ENCODE measurements at places on chromosomes 5 and 9.

- no peak for DNase-seq
Observed at GRCh38 chr5:173237143-173237874, 2.3 kb upstream of the NKX2-5 start.

GRCh38 chr5:61313960-61314681, 17.9 kb upstream of the ZSWIM6 start:
- no peak for DNase-seq

DNA sequence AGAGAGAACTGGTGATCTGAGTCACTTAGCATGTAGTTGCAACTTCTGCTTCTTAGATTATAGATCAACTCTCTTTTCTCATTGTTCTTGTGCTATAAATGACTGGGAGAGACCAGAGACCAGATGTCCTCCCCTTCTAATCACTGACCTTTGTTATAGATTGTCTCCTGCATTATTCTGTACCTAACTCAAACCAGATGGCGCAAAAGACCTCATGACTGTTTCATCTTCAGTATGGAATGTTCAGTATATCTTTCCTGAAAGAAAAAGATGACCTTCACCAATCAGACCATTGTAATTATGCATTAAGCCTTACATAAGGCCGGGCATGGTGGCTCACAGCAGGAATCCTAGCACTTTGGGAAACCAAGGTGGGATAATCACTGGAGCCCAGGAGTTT, 30.5 kb upstream of the ADAM19 start:
- DNase-seq: no peak

GRCh38 chr5:92633875-92634487, 947.0 kb downstream of the NR2F1-AS1 start:
- DNase-seq: no peak

GRCh38 chr5:93675460-93676450, 65.6 kb downstream of the POU5F2 start:
- no peak for DNase-seq

DNA sequence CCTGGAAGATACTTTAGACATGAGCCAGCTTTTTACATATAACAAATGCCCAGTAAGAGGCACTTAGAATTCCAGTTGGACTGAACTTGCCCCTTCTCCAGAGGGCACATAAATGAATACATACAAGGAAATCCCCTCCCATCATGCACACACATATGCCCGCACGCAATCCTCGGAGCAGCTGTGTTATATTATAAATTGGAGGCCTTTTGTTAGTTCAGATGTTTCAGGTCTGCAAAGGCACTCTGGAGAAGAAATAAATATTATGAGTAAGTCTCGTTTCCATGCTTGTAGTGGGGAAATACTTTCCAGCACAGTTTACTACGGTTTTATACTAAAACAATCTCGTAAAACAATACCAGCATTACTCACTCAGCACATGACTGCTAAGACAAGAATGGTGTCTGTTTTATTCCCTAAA, 17.6 kb upstream of the MUSK start:
- no peak for DNase-seq

DNA sequence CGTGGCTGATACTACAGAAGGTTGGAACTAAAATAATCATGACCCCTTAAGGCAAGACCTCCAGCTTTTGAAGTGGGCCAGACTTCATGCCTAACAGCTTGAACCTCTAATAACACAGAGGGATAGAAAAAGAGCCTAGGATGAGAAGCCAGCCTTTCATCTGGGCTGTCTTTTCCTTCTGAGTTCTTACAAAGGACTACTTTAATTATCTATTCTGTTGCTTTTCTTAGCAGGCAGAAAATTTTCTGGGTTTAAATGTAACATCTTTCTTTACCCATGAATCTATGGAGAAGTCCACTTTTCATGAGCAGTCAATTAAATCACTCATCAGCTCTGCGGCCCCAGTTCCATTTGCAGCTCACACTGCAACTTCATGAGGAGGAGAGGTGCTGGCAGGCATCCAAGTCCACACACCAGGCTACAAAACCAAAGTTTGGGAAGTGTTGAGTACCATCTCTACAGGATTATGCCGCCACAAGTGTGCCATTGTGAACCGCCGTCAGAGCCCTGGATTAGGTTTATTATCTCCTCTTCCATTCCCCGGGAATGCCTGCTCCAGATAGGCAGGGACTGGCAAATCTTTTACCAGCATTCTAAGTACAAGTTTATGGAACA, 192.0 kb downstream of the TLE4 start:
- no peak for DNase-seq

GRCh38 chr5:143153332-143154119, 250.0 kb downstream of the NR3C1 start:
- no peak for DNase-seq

DNA sequence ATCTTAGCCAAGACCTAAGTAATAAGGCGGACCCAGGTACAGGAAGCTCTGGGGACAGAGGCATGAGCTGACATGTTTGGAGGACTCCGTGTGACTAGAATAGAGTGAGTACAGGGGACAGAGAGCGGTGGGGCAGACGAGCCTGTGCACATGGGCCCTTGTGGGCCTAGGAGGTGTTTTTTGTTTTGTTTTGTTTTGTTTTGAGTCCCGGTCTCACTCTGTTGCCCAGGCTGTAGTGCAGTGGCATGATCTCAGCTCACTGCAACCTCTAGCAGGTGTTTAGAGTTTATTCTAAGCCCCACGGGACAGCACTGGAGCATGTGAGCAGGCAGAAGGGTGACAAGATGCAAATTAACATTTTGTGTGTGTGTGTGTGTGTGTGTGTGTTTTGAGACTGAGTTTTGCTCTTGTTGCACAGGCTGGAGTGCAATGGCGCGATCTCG, 3.1 kb upstream of the EEIG1 start:
- DNase-seq: no peak

GRCh38 chr9:81776834-81777233, 87.5 kb upstream of the TLE1 start:
- DNase-seq: no peak

GRCh38 chr5:172564188-172564587, 76.9 kb upstream of the NEURL1B start:
- DNase-seq: no peak

DNA sequence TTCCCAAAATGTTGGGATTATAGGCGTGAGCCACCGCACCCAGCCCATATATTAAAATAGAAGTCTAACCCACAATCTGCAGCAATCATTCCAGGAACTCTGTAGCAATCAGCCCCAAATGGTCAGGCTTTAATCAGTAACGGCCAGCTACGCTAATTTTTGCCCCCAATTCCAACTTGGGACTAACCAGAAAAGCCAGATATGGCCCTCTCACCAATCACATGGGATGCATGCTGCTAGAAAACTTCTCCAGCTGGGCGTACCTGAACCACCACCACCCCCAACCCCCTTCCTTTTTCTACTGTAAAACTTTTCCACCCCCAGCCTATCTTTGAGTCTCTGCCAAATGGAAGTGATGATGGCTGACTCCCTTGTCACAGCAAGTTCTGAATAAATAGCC, 4.1 kb downstream of the SUSD1 start:
- no peak for DNase-seq

DNA sequence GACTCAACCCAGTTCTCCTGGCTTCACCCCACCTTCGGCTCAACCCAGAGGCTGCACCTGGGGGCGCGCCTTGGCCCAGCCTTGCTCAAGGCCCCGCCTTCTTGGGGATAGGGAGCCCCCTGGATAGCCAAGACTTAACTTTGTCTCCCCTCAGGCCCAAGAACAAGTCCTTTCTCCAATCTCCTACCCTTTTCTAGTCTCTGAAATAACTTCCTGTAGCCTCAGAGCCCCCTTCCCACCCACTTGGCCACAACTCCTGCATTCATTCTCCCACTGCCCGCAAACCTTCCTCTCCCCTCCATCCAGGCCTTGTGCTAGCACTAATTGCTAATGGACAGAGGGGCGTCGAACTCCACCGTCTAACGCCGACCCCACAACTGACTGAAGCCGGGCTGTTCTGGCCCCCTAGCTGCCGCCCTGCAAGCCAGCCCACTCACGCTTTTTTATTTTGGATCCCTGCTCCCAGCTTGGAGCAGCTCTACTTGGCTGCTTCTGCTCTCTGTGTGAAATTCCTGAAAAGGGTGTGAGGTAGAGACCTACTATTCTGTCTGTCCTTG, 579 bp upstream of the ASTN2 start:
- no peak for DNase-seq

- DNase-seq: no peak
Observed at GRCh38 chr5:109905906-109906305, 216.2 kb downstream of the MAN2A1 start.

DNA sequence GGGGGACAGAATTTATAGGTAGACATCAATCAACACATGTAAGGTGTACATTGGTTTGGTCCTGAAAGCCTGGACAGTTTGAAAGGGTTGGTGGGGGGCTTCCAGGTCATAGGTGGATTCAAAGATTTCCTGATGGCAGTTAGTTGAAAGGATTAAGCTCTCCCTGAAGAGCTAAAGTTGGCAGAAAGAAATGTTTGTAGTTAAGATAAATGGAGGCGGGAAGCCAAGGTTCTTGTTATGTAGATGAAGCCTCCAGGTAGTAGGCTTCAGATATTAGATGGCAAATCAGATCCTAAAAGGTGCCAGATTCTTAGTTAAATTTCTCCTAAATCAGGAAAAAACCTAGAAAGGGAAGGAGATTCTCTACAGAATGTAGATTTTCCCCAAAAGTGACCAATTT, 9.0 kb upstream of the LRRTM2 start:
- DNase-seq: no peak

DNA sequence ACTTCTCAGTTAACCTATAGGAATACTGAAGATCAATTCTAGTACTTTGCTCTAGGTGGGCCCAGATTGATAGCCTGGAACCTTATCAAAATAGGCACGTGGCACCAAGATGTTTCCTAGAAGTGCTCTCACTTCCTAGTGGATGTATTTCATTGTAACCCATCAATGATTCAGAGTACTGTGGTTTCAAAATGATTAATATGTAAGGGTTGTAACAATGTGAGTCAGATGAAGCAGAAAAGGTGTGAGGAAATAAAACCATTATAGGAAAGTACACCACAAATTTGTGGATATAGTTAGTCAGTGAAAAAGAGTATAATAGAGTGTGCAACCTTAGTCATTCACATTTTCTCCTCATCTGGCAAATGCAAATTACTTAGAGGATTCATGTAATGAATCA, 177.3 kb upstream of the FST start:
- no peak for DNase-seq

DNA sequence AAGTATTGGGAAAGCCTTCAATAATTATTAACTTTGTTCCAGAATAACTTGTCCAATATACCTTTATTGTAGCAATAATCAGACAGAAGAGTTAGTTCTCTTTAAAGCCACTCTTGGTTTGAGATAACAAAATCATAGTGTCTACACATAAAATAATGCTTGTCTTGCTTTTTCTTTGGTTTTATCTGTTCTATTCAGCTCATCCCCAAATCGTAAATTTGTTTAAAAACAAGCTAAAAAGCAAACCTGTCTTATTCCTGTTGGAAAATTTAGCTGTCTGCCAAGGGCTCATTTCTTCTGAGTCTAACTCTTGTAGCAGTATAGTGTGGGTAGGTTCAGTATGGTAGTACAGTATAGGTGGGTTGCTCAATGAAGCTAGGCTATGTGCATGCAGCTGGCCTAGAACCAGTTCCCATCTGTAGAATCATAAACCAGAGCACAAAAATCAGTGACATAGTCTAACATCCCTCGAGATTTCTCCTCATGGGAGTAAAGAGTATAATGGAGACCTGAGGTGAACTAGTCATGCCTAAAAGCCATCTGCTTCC, 17.9 kb upstream of the APBA1 start:
- DNase-seq: no peak

GRCh38 chr9:73138516-73138915, 13.1 kb upstream of the ANXA1 start:
- no peak for DNase-seq

DNA sequence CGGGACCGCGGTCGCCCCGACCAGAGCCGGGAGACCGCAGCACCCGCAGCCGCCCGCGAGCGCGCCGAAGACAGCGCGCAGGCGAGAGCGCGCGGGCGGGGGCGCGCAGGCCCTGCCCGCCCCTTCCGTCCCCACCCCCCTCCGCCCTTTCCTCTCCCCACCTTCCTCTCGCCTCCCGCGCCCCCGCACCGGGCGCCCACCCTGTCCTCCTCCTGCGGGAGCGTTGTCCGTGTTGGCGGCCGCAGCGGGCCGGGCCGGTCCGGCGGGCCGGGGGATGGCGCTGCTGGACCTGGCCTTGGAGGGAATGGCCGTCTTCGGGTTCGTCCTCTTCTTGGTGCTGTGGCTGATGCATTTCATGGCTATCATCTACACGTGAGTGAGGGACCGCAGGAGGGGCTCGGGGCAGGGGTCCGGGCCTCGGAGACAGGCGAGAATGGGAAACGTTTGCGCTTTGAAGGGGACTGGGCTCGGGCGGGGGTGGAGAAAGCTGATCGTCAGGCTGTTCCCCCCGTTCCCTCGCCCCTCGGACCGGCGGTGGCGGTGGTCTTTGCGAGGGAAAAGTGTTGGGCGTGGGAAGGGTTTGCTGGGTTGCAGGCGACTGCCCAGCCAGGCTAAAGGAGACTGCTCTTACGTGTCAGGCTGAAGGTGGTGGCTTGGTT, 457 bp downstream of the UGCG start:
- no peak for DNase-seq

GRCh38 chr5:124797665-124798087, 51.2 kb upstream of the ZNF608 start:
- DNase-seq: no peak

DNA sequence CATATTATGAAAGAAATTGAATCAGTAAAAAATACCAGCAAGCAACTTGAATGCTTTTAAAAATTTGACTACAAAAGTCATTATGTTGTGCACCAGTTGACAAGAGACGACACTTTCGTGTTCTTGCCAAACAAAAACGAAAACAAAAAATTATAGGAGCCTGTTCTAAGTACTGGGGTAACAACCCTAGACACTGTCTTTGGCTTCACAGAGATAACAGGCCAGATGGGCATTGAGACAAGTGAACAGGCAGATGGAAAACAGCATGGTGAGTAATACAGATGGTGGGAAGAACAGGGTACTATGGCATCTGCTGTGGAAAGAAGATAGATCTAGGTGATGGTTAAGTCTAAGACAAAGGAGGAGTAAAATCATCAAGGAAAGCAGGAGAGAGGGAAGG, 99.0 kb downstream of the CDH12 start:
- DNase-seq: no peak

GRCh38 chr5:121987685-121988073, 25.9 kb downstream of the SRFBP1 start:
- no peak for DNase-seq

DNA sequence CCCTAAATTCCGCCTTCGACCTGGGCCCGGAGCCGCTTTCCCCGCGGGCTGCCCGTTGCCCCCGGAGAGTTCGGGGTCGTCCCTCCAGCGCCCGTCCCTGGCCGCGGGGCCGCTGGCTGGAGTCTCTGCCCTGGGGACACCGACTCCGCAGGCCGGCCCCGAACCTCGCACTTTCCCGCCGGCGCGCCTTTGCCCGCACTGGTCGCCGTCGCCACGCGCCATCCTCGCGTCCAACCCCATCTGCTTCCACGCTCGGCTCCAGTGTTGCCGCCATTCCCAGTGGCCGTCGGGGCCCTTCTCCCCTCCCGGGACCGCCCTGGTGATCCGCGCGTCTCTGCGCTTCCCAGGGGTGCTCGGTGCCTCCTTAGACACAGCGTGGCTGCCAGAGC, 11.0 kb downstream of the LHX3 start:
- no peak for DNase-seq

- DNase-seq: no peak
Observed at GRCh38 chr9:137058521-137059234, 4.8 kb upstream of the ENTPD2 start.

- no peak for DNase-seq
Observed at GRCh38 chr5:65047948-65048690, 279.4 kb downstream of the CWC27 start.

- no peak for DNase-seq
Observed at GRCh38 chr9:133935328-133936005, 56.7 kb downstream of the VAV2 start.
